IPS-NIHi11 (cell line): ENCODE measurements at places on chromosomes 2 and 18.
A peak's percentile ranks its signal among the peaks of the same experiment; 100 is the strongest.

DNA sequence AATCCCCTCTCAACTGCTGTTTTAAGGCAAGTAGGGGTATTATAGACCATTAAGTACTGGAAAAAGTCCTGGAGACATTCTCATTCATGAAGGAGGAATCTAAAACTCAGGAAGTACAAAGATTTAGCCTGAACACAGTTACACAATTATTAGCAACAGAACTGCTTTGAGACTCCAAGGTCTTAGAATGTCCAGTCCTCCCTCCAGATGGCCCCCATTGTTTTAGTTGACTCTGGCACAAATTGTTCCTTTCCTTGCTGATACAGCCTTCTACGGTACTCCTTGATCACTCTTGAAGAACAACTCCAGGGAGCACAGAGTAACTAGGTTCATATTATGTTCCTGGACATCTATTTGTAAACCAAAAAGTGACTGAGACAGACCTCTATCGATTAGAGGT is 210.1 kb upstream of the RND3 start:
- DNase-seq = no peak

GRCh38 chr18:76416911-76417310 is 78.1 kb downstream of the ZNF516 start:
- DNase-seq = no peak

GRCh38 chr2:170144761-170145160 is 33.2 kb upstream of the MYO3B start:
- no peak for DNase-seq

DNA sequence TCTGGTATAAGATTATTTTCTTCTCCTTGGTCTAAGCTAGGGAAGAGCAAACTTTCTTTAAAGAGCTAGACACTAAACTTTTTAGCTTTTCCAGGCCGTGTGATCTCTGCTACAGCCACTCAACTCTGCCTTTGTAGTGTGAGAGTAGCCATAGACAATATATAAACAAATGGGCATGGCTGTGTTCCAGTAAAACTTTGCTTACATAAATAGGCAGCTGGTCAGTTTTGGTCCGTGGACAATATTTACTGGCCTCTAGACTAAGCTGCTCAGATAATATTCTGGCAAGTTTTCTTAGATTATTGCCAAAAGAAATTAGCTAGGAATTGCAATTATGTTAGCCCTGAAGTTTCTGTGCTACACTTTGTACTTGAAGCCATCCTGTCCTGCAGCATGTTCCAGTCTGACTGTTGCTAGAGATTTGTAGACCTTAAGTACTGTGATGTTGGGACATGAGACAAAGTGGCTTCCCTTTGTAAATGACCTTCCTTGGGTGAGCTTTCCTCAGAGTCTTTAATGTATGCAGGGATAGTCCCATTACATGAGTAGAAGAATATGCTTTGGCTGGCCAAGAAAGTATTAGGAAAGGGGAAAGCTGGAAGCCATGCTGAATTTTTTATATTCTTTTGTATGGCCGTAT is 126.9 kb downstream of the SOX11 start:
- DNase-seq = no peak

- peak; percentile 9 for DNase-seq
Measured at GRCh38 chr2:173075056-173075780, 428 bp upstream of the MAP3K20 start.

- no peak for DNase-seq
Measured at GRCh38 chr2:60526623-60527022, 26.8 kb downstream of the BCL11A start.

DNA sequence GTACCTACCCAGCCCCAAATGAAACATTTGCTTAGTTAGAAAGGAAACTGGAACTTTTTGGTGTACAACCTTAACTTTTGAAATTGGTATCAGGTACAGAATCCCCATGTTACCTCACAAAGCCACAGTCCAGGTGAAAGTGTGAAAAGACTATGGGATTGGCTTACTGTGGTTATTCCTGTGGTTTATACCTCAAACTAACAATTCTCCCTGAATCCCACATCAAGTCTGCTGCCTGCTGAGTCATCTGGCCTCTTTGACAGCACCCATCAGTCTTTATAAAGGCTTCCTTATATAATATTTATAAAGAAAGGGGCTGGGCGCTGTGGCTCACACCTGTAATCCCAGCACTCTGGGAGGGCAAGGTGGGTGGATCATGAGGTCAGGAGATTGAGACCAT is 164.6 kb downstream of the TMEM247 start:
- DNase-seq = no peak

GRCh38 chr2:226418521-226418920 is 381.1 kb downstream of the IRS1 start:
- DNase-seq = no peak

DNA sequence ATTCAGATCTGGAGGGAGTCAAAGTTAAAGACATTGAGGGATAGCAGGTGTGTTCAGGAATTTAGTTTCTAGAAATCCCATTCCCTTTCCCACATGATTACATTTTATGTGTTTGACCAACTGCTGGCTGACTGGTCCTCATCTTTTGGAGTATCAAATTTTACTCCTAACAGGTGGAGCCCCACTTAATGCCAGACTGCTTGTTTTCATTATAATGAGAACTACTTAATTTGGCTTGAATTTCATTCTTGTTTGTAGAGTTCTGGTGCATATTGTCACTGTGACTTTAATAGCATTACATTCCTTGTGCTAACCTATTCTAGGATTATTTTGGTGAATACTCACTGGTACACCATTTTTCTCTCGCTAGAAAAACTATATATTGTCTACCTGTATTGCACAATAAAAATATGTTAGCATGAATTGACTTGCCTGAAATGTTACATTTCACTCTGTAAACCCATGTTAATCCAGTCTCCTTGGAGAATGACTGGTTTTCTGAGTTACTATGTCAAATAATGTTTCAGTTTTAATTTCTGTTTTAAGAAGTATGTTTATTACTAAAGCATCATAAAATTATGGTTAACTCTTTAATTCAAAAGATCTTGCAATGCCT is 98.2 kb downstream of the TANC1 start:
- no peak for DNase-seq

DNA sequence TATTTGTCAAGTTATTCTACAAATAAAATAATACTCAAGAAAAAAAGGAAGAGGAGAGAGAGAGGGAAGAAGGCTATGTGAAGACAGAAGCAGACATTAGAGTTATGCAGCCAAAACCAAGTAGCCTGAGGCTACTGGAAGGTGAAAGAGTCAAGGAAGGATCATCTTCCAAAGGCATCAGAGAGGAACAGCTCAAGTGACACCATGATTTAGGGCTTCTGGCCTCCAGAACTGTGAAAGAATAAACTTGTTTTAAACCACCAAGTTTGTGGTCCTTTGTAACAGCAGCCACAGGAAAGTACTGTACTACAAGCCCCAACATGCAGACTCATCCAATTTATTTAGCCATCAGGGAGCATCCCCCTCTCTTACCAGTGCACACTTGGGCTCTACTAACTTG is 788.5 kb upstream of the LRRTM1 start:
- no peak for DNase-seq

DNA sequence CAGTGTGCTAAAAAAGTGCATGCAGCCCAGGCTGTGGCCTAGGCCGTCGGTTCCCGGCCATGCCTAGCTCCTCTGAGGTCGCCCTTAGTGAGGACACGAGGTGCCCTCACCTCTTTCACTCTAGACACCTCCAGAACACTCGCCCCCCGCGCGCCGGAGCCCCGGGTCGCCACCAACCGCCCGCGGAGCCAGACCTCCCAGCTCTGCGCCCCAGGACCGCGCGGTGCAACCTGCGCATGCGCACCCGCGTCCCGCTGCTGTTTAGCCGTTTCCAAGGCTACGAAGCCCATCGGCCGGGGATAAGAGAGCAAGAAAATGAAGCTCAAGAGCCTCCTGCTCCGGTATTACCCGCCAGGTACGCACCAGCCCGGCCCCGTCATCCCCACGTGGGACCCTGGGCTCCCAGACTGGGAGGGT is at the start of gene DAW1:
DAW1 (plus strand) TSS at position 257 of the 417 bp plus-strand sequence; CDS start at position 316, 59 bp downstream.
- peak; percentile 94 for DNase-seq

- no peak for DNase-seq
Measured at GRCh38 chr2:168008646-168009195, 238.7 kb downstream of the STK39 start.

- peak; percentile 71 for DNase-seq
Measured at GRCh38 chr2:100606726-100607343, 44.0 kb downstream of the PDCL3 start.

DNA sequence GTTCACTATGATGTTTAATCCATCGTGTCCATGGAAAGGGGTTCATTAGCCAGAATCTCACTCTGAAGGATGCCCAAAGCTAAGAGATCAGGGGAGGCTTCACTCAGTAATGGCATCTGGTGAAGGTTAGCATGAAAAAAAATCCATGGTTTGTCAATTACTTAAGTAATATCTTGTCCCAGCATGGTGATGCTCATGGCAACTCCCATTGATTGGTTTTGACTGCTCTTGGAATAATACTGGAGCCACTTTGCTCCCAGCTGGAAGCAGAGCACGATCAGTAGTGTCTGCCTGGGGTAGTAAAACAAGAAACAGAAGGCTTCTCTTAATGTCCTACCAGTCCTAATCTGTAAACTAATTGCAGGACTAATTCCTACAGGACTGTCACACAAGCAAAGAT is 799.4 kb downstream of the CNTNAP5 start:
- DNase-seq = no peak

GRCh38 chr18:58649966-58650816 is 21.1 kb upstream of the MALT1 start:
- DNase-seq = no peak

DNA sequence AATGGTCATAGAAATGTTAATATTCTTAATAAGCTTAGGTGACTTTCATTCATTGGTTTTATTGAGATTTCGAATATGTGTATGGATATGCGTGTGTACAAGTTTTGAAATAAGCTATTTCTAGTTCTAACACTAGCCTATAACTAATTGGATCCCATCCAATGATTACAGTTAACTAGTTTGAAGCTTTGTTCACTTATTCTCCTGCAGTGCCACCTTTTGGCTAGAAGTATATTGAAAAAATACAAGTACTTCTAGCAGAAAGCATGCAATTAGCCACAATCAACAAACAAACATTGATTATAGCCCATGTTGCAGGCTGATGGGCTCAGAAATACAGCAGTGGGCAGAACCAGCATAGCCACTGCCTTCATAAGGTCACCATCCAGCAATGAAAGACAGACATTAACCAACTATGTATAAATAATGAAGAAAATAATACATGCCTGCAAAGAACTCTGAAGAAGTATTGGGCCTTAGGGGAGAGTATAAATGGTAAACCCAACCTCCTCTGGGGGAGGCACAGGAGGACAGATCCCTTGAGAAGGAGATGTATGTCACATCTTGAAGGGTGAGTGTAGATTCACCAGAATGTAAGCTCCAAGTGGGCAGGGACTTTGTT is 5.1 kb upstream of the PIEZO2 start:
- DNase-seq = peak; percentile 20

DNA sequence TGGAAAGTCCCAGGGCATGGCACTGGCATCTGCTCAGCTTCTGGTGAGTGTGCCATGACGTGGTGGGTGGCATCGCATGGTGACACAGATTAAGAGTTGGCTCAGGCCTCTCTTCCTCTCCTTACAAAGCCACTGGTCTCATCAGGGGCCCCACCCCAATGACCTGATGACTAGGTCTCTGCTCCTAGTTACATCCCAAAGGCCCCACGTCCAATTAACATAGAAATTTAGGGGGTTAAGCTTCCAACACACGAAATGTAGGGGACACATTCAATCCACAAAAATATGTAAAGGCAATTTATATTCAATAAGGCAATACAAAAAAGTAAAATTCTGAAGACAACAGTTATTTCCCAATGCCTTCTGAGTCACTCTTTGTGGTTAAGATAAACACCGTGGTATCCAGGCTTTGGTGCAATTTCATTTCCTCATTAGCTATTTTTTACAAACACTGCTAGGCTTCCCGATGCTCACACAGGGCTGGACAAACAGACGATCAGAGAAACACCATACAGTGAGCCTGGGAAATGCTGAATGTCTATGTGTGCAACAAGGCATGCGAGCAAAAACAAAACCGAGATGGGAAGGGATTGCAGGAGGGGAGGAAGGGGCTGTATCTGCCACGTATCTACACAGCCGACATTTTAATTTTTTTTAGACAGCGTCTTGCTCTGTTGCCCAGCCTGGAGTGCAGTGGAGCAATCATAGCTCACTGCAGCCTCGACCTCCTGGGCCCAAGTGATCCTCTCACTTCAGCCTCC is 67.2 kb downstream of the MBP start:
- no peak for DNase-seq

DNA sequence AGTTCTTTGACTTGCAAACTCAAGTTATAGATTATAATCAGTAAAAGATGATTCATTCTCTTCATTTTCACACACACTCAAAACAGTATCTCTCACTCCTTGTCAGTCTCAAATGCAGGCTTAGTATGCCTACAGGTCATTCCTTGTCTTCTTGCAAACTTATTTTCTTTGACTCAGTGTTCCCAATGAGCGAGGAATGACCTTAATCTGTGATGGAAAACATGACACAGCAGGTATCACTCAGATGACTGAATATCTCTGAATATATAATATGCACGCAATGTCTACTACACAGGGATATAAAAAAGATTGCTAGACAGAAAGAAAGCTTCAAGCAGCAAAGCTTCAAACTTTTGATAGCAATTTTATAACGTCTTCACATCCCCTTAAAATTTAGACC is 127.8 kb upstream of the RGPD4 start:
- DNase-seq = no peak

GRCh38 chr2:2484301-2484700 is 153.2 kb upstream of the MYT1L start:
- no peak for DNase-seq

- no peak for DNase-seq
Measured at GRCh38 chr2:158094487-158095092, 7.1 kb upstream of the UPP2 start.

- DNase-seq = no peak
Measured at GRCh38 chr2:202633470-202633869, 1.3 kb upstream of the FAM117B start.

DNA sequence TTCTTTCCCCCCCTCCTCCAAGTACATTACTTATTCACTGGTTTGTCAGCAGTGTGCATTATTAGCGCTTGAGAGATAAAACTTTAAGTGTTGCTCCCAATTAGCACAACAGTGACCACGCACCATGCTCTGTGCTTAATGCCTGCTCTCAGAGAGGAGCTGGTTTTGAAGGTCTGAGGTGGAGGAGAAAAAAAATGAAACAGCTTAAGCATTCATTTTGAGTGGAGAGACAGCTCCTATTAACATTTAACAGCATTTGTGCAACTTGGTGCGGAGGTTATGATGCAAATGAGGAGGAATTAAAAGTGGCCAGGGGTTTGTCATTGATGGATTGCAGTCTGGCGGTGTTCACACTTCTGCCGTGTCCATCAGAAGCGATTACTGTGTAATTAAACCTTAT is 141.8 kb downstream of the FIGN start:
- DNase-seq = no peak

GRCh38 chr2:177830881-177831386 is 241.6 kb downstream of the PDE11A start:
- DNase-seq = peak; percentile 7

GRCh38 chr2:148726228-148726627 is 81.7 kb downstream of the EPC2 start:
- no peak for DNase-seq

- no peak for DNase-seq
Measured at GRCh38 chr2:62382757-62383156, 123.2 kb downstream of the TMEM17 start.

GRCh38 chr2:239370403-239370802 is 30.4 kb downstream of the HDAC4 start:
- no peak for DNase-seq

GRCh38 chr2:109089602-109090300 is 39.3 kb upstream of the SH3RF3 start:
- no peak for DNase-seq

GRCh38 chr2:10792001-10792634 is 20.5 kb downstream of the PDIA6 start:
- DNase-seq = no peak
